ENCODE measurements at places on chromosomes 3 and 15.

- DNase-seq = no peak
Measured at GRCh38 chr3:121768452-121768851, 18.9 kb upstream of the GOLGB1 start.

DNA sequence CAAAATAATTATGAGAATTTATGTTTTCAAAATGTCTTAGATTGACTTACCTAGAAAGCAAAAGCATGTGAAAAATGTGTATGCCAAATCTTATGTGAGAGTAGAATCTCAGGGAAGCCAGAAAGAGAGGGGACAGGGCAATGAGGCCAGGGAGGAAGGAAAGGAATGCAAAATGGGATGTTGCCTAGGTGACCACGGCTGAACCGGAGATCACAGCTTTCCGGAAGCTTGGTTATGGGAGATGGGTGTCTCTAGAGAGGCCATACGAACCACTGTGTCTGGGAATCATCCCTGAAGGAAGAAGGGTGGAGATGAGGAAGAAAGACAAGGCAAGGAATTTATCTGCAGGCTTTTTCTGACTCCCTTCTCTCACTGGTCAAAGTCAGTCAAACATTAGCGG, 76.0 kb downstream of the SUCLG2 start:
- DNase-seq = no peak

- peak; percentile 56 for DNase-seq
Measured at GRCh38 chr3:156772588-156773206, 53.5 kb upstream of the LEKR1 start.

- DNase-seq = peak; percentile 92
Measured at GRCh38 chr15:51726302-51727073, 11.0 kb downstream of the LYSMD2 start.

- no peak for DNase-seq
Measured at GRCh38 chr15:68304589-68305337, 27.2 kb downstream of the FEM1B start.

- no peak for DNase-seq
Measured at GRCh38 chr3:194950906-194951628, 265.4 kb downstream of the FAM43A start.

GRCh38 chr3:101878589-101878988, 29.3 kb downstream of the NFKBIZ start:
- no peak for DNase-seq

DNA sequence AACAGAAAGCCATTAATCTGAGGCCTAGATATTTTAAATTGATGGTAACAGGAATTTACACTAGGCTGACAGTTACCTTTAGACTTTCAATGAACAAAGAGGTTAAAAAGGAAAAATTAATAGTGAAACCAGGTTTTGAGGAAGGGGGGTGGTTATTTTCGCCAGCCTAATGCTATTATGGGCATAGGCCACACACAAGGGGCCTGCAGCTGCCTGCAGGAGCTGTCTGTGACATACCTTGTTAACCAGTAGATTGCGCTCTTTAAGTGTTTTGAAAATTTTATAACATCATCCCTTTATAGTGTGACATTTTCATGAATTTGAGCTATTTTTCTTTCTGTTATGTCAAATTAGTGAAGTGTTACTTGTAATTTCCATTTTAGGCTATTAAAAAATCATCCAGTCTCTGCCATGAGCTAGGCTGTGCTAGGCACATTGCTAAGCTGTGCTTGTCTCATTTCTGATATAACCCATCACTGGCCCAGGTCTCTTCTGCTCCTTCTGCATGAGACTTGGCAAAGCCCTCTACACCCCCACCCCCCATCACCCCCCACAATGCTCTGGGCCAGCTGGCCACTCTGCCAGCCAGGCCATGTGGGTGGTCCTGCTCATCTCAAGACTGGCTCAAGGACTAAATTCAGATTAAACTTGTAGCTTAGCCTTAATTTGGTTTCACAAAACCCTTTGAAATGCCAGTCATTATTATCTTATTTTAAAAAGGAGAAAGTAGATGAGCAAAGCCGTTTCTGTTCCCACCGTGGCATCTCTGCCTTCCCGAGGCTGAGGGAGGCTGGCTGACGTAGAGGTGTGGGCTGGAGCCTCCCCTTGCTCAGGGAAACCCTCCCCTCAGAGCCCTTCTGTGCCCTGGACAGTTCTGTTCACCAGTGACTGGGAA, 48.4 kb upstream of the SEC22A start:
- no peak for DNase-seq

DNA sequence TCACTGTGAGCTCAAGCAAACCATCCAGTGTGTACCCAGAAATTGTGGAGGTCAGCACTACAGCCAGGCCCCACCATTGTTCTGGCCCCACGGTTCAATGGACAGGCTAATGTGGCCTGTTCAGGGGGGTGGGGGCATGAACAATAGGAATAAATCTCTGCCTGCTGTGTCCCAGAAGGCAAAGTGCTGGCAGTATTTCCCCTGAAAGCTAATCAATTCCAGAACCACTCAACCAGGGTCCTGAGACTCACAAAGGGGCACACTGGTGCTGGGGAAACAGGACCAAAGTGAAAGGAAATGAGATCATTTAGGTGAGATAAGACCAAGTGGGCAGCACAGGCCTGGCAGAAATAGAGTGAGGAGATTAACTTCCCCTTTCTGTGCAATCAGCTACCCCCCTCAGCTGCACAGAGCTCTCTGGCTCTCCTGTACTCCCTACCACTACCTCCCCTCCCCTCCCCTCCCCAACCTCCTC, 11.5 kb downstream of the CRYGS start:
- DNase-seq = no peak

DNA sequence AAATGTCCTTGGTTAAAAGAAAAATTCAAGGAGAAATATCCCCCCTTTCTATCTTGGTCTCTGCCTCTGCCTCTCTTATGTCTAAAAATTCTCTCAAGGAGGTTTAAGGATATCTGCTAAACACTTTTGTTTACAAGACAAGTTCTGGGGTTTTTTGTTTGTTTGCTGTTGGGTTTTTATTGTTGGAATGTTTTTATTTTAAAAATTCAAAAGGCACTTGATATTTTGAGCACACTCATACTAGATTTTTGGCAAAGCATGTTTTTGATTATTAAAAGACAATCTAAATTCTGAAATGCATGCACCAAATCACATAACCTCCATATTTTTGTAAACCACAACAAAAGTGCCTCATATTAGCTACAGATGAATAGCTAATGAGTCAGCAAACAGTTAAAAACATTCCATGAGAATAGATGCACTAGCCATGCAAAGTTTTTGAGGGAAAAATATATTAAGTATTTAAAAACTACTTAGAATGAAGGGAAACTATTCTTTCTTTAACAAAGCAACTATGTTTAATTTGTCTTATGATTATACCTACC, 84.6 kb downstream of the ZBTB20 start:
- DNase-seq = no peak

GRCh38 chr3:126545544-126545943, 13.2 kb downstream of the C3orf22 start:
- no peak for DNase-seq

DNA sequence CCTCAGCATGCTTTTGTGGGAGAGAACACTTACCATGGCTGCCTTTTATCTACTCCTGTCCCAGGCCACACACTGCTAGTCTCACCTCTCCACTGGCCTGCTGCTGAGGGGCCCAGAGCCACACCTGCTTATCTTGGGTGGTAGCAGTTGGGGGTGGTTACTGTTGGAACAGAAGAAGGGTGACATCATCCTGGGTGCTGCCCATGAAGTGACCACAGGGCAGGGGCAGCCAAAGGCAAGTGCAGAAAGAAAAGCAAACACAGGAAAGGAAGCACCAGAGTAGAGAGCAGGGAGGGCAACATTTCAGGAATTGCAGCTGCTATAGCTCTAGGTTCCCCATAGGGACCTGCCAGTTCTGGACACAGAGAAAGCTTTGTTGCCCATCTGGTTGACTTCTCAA, 345.2 kb downstream of the VPS13C start:
- peak; percentile 6 for DNase-seq

- peak; percentile 60 for DNase-seq
Measured at GRCh38 chr3:107285197-107285596, 92.0 kb upstream of the CCDC54 start.

DNA sequence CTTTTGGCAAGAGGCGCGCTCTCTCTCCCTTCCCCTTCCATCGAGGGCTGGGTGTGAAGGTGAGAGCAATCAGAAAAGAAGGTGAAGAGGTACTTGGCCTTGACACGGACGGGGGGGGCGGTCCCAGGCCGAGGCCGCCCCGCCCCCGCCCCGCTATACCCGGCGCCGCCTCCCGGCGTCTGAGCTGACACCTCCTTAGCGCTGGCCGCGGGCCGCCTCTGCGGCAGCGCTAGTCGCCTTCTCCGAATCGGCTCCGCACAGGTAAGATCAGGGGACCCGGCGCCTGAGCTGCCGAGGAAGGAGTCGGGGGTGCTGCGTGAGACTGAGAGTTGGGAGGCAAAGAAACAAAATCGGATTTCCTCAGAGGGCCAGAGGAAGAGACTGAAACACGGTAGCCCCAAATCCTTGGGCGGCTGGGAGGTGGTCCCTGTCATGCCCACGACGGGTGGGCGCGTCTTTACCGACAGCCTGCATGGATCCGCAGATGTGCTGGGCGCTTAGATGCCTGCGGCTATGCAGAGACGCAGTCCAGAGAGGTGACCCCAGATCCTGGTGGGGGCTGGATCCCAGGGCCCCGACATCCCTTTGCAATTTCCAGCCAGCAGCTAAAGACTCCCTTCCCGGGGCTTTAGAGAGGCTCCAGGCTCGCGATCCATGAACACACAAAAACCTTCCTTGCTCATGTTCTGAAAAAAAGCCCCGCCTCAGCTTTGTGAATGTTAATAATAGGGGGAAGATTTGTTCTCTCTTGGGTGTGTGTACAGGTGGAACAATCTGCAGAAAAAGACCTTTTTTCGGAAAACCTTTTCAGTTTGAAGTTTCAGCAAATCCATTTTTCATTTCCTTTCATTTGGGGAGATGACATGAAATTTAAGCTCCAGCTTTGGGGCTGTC, at the start of gene ENTPD3:
ENTPD3 (plus strand) TSS at position 184 of the 894 bp plus-strand sequence. CDS start 874 bp downstream, outside the sequence.
- DNase-seq = peak; percentile 56

GRCh38 chr3:34361921-34362320, 563.5 kb downstream of the PDCD6IP start:
- DNase-seq = no peak

GRCh38 chr15:95609096-95609495, 721.4 kb upstream of the NR2F2 start:
- DNase-seq = no peak

GRCh38 chr3:190877925-190878324, 15.4 kb upstream of the GMNC start:
- DNase-seq = no peak

- no peak for DNase-seq
Measured at GRCh38 chr3:8650583-8651416, 6.2 kb upstream of the SSUH2 start.

- no peak for DNase-seq
Measured at GRCh38 chr3:99013777-99014315, 112.4 kb upstream of the DCBLD2 start.

- DNase-seq = no peak
Measured at GRCh38 chr3:102810937-102811336, 376.1 kb downstream of the ZPLD1 start.

DNA sequence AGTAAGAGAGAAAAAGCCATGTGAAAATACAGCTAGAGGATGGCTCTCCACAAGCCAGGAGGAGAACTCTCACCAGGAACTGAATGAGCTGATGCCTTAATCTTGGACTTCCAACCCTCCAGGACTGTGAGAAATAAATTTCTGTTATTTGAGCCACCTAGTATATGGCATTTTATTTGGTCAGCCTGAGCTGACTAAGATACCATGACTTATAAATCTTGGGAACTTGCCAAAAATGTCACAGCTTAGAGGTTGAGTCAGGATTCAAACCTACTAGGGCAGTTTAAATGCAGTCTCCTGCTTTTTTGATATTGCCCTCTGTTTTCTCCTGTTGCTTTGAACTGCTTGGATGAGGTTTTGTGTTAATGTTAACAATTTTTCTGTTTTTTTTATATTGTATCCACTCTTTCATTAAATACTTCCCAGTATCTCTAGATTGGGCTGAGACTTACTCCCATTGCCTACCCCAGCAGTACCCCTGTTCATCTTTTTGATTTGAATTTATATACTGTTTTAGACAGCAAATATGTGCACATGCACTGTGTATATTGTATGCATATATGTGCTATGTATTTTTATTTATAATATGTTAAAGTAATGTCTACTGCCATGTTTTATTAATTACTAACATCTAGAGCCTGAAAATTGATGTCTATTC, 1223.2 kb downstream of the OTOL1 start:
- peak; percentile 94 for DNase-seq

- no peak for DNase-seq
Measured at GRCh38 chr3:136836511-136837156, 17.7 kb downstream of the SLC35G2 start.

- no peak for DNase-seq
Measured at GRCh38 chr3:127608362-127608718, 10.1 kb downstream of the MCM2 start.

- no peak for DNase-seq
Measured at GRCh38 chr15:43153269-43153668, 19.9 kb downstream of the TMEM62 start.

DNA sequence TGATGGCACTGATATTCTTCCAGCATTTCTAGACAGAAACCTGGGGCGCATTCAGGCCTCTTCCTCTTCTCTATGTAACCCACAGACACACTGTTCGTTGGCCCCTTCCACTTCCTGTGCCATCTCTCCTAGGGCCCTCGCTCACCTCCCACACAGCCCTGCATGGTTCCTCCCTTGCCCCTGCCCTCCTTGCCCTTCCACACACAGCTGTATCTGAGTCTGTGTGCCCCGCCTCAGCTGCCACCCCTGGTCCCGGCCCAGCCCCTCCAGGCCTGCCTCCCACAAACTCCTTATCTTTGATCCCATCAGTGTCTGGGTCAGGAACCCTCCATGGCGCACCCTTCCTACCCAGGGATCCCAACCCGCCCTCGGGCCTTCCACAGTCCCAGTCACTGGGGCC, 37.9 kb downstream of the RAB6B start:
- DNase-seq = no peak

GRCh38 chr15:63491979-63492378, 12.4 kb upstream of the USP3 start:
- DNase-seq = no peak

DNA sequence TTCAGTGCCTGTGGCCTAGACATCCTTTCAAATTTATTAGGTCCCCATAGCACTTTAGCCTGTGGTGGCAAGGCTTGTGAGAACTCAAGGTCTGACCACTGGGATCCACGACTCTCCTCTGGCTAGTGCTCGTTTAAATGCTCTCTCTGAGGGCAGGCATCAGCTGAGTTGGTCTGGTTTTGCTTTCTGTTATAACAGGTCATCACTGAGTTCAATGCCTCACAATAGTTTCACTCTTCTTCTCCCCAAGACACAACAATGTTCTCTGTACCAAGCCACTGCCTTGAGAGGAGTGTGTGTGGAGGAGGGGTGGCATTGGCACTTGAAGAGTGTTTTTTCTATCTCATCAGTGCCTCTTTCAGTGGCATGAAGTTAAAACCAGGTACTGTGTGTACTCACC, 7.6 kb downstream of the OR5K4 start:
- no peak for DNase-seq

DNA sequence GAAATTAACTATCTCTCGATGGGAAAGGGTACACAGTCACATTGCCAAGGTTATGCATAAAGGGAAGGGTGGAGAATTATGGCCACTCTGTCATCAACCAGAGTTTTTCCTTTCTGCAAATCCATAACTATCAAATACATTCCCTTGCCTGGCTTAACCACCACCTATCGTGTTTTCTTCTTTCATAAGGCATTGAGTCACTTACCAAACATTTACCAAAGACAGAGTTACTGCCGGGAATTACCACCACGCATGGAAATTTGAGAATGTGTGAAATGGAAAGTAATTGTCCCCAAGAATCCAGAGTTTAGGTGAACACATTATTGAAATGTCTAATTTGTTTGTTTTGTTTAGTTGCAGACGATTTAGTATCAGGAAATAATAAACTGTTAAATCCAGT, 134.3 kb upstream of the LRRN1 start:
- peak; percentile 66 for DNase-seq

Measured in MCF 10A (cell line).